ENCODE measurements at places on chromosomes 5 and 9. TPM values are rescaled to one million over a fixed set of nuclear protein-coding genes. Genes with fewer than 3 reads are reported as not detected.

DNA sequence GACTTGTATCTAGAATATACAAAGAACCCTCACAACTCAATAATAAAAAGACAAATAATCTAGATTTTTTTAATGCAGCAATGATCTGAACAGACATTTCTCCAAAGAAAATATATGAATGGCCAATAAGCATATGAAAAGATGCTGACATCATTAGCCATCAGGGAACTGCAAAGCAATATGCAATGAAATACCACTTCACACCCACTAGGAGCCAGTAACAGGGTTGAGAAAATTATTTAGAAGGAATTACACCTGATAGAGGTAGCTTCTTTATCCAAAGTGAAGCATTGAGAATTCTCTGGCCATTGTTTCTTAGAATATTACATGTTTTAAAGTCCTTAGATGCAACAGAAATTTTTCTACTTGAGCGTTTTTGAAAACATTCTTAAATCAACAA, 316.9 kb downstream of the KCNN2 start:
- DNase-seq, result no peak

DNA sequence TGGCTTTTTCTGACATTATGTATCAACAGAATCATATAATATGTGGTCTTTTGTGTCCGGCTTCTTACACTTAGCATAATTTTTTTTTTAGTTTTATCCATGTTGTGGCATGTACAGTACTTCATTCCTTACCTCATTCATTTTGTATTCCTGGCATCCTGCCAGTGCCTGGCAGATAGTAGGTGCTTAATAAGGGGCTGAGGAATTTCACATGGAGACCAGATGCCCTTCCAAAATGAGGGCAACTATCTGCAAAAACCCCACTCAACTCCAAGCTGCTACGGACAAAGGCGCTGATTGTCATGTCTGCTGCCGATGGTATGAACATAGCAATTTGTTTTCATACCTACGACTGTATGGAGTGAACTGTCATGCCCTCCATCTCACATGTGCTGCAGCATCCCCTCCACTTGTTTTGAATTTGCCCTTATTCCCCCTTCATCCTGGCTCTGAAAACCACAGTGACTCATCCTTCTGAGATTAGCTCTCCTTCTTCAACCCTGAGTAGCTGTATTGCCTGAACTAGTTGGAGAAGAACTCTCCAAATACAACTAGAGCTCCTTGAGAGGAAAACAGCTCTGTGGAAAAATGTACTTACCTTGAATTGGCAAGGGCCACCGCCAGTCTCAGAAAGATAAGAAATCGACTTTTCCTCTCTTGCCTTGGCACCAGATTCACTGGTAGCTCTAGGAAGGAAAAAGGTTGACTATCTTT, 41.3 kb upstream of the FOXE1 start:
- DNase-seq, result no peak

DNA sequence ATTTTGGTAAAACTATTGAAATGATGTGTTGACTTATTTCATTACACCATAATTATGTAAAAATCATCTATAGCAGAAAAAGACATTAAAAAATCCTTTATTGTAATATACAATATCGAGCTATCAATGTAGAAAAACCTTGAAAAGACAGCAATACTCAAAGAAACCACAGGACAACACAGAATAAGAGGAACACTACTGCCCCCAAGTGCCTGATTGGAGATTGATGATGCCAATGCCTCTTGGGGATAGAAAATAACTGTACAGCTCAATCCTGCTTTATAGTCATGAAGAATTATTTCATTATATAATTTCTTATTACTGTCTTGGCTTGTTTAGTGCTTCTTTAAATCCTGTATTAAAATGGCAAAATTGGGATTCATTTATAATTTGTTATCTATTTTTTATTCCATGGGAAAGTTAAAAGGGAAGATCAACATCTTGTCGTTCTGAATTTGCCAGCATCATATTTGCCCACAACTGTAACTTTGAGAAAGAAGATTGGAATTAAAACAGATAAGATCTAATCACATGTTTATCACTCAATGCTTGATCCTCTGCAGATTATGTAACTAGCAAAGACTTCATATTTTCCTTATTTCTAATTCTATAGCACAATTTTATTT, 337.5 kb downstream of the CDH9 start:
- no peak for DNase-seq

DNA sequence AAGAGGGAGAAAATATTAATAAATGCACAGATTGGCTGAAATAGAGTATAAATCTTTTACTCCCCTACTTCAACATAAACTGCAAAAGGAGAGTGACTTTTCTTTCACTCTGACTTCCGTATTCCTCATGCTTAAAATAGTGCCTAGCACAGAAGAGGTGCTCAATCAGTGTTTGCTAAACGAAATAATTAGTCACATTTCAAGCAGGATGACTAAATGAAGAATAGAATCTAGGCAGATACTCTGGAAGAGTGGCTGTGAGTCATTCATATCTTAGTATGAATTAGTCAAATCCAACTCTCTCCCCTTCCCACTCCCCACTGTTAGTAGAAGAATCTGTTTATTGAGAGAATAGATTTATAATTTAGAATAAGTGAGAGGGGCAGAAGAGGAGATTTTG, 4.8 kb downstream of the CD274 start:
- no peak for DNase-seq

GRCh38 chr5:95862671-95863382, 40.3 kb upstream of the GLRX start:
- no peak for DNase-seq

GRCh38 chr5:97229688-97230285, 46.7 kb upstream of the RIOK2 start:
- no peak for DNase-seq

OTP gene
- not detected for total RNA-seq

TNFSF8 gene
- 1.5 TPM for total RNA-seq

GRCh38 chr5:173888473-173889131, 453 bp downstream of the CPEB4 start:
- no peak for DNase-seq

DNA sequence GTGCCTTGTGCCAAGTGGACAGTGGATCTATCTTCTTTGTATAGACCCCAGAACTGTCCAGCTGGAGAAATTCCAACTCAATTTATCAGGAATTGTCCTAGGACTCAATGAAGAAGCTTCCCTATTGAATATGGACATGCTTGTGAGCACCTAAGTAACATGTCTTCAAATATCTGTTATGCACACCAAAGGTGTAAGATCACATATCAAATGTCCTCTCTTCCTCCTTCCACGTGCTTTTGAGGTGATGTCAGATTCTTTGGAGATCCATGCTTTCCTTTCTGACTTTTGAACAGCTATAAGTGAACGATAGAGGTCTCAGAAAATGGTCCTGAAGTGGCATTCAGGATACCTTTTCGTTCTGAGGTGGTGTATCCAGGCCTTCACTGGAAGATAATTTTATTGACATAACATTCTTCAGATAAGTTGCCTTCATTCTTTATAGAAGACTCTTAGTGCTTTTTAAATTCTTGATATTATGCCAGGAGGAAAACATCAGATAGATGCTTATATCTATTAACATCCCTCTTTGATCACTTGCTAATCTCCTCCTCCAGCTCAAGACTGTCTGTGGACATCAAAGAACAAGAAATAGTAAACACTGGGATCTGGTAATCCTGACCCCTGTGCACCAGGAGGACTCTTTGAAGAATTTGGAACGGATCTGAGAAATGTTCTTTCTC, 246.4 kb downstream of the SMARCA2 start:
- DNase-seq, result no peak

MYO10 gene
- 19.7 TPM for total RNA-seq

DNA sequence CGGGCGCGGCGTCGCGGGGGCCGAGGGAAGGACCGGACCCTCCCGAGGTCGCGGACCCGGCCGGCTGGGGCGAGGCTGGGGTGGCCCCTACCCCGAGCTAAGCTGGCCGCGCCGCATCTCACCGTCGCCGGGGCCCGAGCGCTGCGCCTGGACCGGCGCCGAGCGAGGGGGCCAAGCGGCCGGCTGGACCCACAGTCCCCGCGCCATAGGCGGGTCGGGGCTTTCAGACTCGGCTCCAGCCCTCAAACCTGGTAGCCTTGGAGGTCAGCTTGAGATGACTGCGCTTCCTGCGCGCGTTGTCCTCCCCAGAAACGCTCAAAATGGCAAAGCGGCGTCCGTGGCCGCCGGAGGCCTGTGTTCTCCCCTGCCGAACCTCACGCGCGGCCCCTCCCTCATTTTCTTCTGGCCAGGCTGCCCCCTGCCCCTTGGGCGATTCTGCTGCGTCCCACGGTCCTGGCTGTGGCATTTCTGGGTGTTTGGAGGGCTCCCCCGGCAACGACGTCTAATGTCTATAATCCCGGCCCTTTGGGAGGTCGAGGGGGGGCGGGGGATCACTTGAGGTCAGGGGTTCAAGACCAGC, 8.7 kb upstream of the GRIN1 start:
- DNase-seq, result no peak

RAD23B gene
- 132 TPM for total RNA-seq

NIPSNAP3A gene
- 29.9 TPM for total RNA-seq

GRCh38 chr5:138028971-138029365, 3.9 kb downstream of the FAM13B start:
- DNase-seq, result no peak
